Pancreas (tissue), 10 donors: ENCODE measurements at places on chromosomes 12 and 14. TPM values are rescaled to one million over a fixed set of nuclear protein-coding genes. Genes with fewer than 3 reads are reported as not detected.

DNA sequence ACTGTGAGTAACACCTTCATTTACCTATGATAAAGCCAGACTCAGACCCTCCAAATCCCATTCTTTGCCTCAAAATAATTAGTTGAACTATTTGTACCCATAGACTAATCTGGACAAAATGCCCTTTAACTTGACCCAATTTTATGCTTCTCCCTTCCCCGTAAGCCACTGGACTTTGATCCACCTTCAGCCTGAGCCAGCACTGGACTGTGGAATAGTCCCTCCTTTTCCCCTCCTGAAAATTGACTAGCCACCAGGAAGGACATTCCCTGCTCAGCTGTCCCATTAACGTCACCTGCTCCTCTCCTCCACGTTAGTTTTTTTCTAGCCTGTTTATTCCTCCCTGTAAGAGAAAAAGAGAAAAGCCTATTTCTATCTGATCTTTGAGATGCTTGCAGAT is 10.3 kb downstream of the MED21 start:
- no peak overlapping the region for H3K4me3 ChIP-seq
- H3K27me3 ChIP-seq, result no peaks in the 10 kb centered on the region
- no peak overlapping the region for H3K27ac ChIP-seq
- H3K4me1 ChIP-seq, result no peaks in the 10 kb centered on the region
- DNase-seq, result no peak

- H3K4me3 ChIP-seq, result no peak overlapping the region
- DNase-seq, result no peak
- H3K27me3 ChIP-seq, result no peaks in the 10 kb centered on the region
- no peak overlapping the region for H3K27ac ChIP-seq
- no peaks in the 10 kb centered on the region for H3K4me1 ChIP-seq
Measured at GRCh38 chr14:98858561-98858960, 413.4 kb downstream of the BCL11B start.

GRCh38 chr14:98174041-98174440 is 1098.0 kb downstream of the BCL11B start:
- no peak overlapping the region for H3K4me3 ChIP-seq
- H3K36me3 ChIP-seq, result no peaks in the 10 kb centered on the region
- no peak for DNase-seq
- H3K27me3 ChIP-seq, result peaks cover 9% of the 10 kb centered on the region
- no peaks in the 10 kb centered on the region for H3K4me1 ChIP-seq

DNA sequence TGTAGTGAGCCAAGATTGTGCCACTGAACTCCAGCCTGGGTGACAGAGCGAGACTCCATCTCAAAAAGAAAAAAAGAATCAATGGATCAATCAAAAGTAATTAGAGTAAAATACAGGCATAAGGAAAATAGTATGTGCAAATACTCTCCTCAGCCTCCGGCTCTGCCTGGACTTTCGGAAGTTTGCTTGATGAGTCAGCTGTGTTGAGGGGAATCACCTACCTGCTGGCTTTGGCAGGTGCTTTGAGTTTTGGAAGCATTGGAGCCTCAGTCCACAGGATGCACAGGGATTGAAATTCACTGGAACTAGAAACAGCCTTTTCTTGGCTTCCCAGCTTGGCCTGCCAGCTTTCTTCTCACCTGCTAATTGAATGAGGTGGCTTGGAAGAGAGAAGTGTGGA is 268.2 kb downstream of the PCNX1 start:
- H3K4me3 ChIP-seq, result no peak overlapping the region
- H3K27ac ChIP-seq, result no peak overlapping the region
- H3K4me1 ChIP-seq, result no peaks in the 10 kb centered on the region
- H3K36me3 ChIP-seq, result no peaks in the 10 kb centered on the region
- no peak for DNase-seq

DNA sequence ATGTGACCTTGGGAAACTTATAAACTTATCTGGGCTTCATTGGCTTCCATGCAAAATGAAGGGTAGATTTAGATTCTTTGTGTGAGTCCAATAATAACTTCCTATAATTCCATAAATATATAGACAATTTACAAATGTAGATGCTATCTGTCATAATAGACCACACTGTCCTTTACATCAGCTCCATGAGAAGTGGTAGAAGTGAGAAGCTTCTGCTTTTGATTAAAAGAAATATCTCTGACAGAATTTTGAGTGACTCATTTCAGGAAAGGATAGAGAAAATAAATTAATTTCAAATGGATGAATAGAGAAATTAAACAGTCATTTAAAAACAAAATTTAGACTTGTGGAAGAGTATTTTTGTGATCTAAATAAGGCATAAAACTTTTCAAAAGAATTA is 329.7 kb upstream of the ATP2B1 start:
- H3K27ac ChIP-seq, result no peak overlapping the region
- no peak overlapping the region for H3K4me3 ChIP-seq
- no peaks in the 10 kb centered on the region for H3K36me3 ChIP-seq

DNA sequence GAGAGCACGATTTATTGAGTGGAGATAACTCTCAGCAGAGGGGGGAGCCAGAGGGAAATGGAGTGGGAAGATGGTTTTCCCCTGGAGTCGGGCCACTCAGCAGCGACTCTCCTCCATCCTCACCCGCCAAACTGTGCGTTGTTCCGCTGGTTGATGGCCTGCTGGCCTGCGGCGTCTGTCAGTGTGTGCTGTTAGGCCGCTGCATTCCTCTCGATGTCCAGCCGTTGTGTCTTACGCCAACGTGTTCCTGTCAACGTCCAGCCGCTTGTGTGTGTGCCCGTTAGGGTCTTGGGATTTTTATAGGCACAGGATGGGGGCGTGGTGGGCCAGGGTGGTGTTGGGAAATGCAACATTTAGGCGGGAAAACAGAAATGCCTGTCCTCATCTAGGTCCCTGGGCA is 69.2 kb downstream of the PTPRQ start:
- H3K4me1 ChIP-seq, result no peaks in the 10 kb centered on the region
- H3K27me3 ChIP-seq, result no peaks in the 10 kb centered on the region
- no peak overlapping the region for H3K27ac ChIP-seq
- no peak overlapping the region for H3K4me3 ChIP-seq
- DNase-seq, result peak; percentile 40

- no peak overlapping the region for H3K27ac ChIP-seq
- no peak for DNase-seq
- H3K4me3 ChIP-seq, result no peak overlapping the region
- no peaks in the 10 kb centered on the region for H3K36me3 ChIP-seq
Measured at GRCh38 chr12:24077161-24077560, 127.7 kb upstream of the SOX5 start.

DNA sequence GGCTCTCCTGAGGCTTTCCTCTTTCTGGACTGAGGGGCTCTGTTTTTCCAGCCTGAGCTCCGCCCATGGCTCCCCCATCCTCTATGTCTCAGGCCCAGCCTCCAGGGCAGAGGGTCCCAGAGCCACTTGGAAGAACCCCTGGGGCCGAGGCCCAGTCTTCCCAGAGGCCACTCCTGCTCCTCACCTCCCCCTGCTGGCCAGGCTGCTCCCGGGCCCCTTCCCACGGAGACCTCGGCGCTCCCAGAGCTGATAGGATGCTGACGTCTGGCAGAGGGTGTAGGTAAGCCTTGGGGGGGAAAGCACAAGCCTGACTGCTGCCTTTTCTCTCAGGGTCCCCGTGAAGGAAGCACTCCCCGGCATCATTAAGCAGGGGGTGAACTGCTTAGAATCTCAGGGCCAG is 51.4 kb downstream of the ERH start:
- no peaks in the 10 kb centered on the region for H3K27me3 ChIP-seq
- H3K4me3 ChIP-seq, result no peak overlapping the region
- H3K27ac ChIP-seq, result no peak overlapping the region
- H3K36me3 ChIP-seq, result no peaks in the 10 kb centered on the region
- no peak for DNase-seq

- H3K27ac ChIP-seq, result no peak overlapping the region
- no peak overlapping the region for H3K4me3 ChIP-seq
- peaks cover 16% of the 10 kb centered on the region for H3K4me1 ChIP-seq
- no peak for DNase-seq
- no peaks in the 10 kb centered on the region for H3K27me3 ChIP-seq
- H3K36me3 ChIP-seq, result peaks cover under 1% of the 10 kb centered on the region
Measured at GRCh38 chr12:124395284-124395752, 100.4 kb downstream of the RFLNA start.

DNA sequence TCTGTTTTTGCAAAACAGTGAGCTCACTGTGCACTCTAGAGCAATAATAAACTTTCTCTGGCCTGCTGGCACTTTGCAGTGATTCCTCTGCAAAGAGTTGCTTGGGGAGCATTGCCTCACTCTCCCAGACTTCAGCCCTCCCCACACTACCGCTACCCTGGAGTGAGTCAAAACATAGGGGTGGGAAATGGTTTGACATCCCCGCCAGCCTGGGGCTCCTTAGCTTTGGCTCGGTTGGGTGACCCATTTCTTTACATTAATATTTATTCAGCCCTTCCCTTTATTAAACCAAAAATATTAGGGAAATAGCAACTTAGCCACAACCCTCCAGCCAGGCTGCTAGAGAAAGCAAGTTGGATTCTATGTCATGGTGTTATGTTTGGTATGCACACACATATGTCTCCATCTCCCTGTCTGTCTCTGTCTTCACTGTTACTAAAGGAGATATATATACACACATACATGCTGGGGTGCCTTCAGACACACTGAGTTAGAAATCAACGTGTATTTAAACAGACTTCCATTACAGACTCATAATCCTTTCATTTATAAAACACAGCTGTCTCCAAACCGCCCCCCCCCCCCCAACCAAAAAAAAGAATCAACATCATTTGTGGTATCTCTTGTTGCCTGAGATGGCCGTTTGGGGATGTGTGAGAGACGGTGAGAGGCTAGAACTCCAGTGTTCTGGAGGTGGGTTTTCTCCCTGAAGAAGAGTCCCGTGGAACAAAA is 3.4 kb upstream of the IRF2BPL start:
- H3K27me3 ChIP-seq, result no peaks in the 10 kb centered on the region
- H3K27ac ChIP-seq, result peak overlapping the region; percentile 95
- no peak for DNase-seq

DNA sequence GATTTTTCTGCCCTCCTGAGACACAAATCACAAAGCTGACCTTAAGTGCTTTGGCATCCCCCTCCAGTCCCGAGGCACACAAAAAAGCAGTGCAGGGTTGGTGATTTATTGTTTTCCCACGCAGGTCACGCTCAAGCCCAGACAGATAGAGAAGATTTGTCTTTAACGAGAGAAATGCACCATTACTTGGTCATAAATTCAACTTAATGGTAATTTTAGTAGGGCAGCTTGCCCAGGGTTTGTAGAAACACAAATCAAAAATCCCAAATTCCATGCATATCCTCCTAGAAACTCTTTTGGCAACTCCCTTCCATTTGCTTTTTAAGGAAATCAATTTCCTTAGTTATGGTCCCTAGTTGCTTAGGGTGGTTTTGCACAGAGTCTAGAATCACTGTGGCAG is 132.6 kb downstream of the IGF1 start:
- no peak for DNase-seq
- no peaks in the 10 kb centered on the region for H3K4me1 ChIP-seq
- H3K36me3 ChIP-seq, result no peaks in the 10 kb centered on the region
- H3K27me3 ChIP-seq, result no peaks in the 10 kb centered on the region
- H3K4me3 ChIP-seq, result no peak overlapping the region

- DNase-seq, result no peak
- H3K27me3 ChIP-seq, result no peaks in the 10 kb centered on the region
- no peak overlapping the region for H3K27ac ChIP-seq
- H3K4me1 ChIP-seq, result no peaks in the 10 kb centered on the region
- no peaks in the 10 kb centered on the region for H3K36me3 ChIP-seq
Measured at GRCh38 chr12:126862500-126862899, 1404.5 kb upstream of the TMEM132C start.

DNA sequence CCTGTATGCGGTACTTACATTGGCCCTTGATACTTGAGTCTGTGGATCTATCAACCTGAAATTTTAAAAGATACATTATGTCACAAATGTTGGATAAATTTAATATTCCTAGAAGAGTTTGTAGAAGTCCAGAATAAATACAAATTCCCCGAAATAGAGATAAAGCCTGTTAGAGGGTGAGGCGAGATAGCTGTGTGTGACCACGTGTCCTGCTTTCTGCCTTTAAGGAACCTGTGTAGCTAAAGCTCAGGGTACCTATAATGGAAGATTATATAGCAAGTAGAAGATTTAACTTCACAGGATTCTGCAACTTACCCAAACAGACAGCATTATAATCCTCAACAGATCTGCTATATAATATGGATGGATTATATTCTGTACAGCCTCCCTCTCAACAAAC is 58.8 kb downstream of the APPL2 start:
- H3K36me3 ChIP-seq, result peaks cover 24% of the 10 kb centered on the region
- no peak overlapping the region for H3K4me3 ChIP-seq
- H3K4me1 ChIP-seq, result no peaks in the 10 kb centered on the region
- no peaks in the 10 kb centered on the region for H3K27me3 ChIP-seq
- no peak for DNase-seq

DNA sequence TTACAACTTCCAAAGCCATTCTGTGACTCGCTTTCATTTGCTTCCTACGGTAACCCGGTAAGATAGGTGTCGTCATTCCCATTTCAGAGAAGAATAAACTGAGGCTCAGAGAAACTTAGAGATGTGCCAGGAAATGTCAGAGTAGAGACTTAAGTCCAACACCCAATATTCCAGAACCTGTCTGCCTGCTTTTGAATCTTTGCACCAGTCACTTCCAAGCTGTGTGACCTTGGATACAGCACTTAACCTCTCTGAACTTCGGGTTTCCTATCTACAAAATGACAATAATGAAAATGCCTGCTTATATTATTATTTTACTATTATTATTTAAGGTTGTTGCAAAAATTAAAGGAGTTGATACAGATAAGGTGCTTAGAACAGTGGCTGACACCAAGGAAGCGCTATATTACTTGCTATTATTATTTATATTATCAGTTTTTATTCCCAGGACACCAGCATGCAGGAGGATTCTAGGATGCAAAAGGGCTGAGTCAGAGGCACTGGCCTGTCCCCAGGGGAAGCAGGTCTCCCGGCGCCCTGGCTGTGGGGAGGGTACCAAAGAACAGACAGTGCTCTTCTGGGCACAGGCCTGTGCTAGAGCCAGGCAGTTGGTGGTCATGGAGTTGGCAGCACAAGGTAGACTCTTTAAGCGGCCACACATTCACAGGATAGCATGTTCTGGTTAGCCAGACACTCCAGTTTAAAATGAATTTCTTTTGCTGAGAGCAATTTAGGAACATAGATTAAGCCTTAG is 5.4 kb downstream of the HSPB8 start:
- H3K4me1 ChIP-seq, result no peaks in the 10 kb centered on the region
- no peaks in the 10 kb centered on the region for H3K27me3 ChIP-seq
- DNase-seq, result no peak
- H3K36me3 ChIP-seq, result no peaks in the 10 kb centered on the region

- no peaks in the 10 kb centered on the region for H3K36me3 ChIP-seq
- H3K27me3 ChIP-seq, result no peaks in the 10 kb centered on the region
- DNase-seq, result no peak
- no peak overlapping the region for H3K4me3 ChIP-seq
Measured at GRCh38 chr14:90970167-90970600, 90.3 kb downstream of the RPS6KA5 start.

GRCh38 chr12:123150275-123150743 is 581 bp downstream of the PITPNM2 start:
- peak overlapping the region; percentile 56 for H3K4me3 ChIP-seq
- no peaks in the 10 kb centered on the region for H3K4me1 ChIP-seq
- H3K27me3 ChIP-seq, result no peaks in the 10 kb centered on the region

The RASSF8 gene
- total RNA-seq, result 6.9 TPM

The ESYT1 gene
- total RNA-seq, result 47.0 TPM

The TAMALIN gene
- 13.9 TPM for total RNA-seq

The OAS1 gene
- 10.9 TPM for total RNA-seq

The GSC gene
- 0.61 TPM for total RNA-seq

The GPRC5D gene
- not detected for total RNA-seq

The MDGA2 gene
- total RNA-seq, result not detected

The DACT1 gene
- 7.5 TPM for total RNA-seq

The TBK1 gene
- total RNA-seq, result 5.4 TPM

The CLEC14A gene
- total RNA-seq, result 4.2 TPM

The KRT77 gene
- total RNA-seq, result not detected
